ENCODE measurements at places on chromosomes 12 and 14. TPM values are rescaled to one million over a fixed set of nuclear protein-coding genes. Genes with fewer than 3 reads are reported as not detected.

- no peaks in the 10 kb centered on the region for H3K27me3 ChIP-seq
- no peak overlapping the region for H3K4me3 ChIP-seq
- no peak overlapping the region for H3K27ac ChIP-seq
- peaks cover 6% of the 10 kb centered on the region for H3K4me1 ChIP-seq
These were observed 8.7 kb downstream of the NT5DC3 start for GRCh38 chr12:103832048-103832997.

DNA sequence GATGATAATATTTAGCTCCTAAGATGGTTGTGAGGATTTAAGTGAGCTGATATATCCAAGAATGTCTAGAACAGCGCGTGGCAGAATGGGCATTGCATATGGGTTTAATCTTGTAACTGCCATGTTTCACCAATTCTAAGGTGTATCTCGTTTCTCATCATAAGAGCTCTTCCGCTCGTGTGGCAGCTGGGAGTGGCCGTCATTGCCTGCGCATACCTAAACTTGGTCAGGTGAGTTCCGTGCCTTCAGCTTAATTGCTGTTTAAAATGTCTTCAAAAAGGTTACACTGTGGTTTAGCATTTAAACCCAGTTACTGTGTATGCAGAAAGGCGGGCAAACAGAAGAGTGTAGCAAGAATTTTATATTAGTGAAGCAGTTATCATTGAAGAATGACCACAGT, 4.5 kb upstream of the AQP2 start:
- H3K4me1 ChIP-seq = no peaks in the 10 kb centered on the region
- peaks cover 14% of the 10 kb centered on the region for H3K27me3 ChIP-seq
- no peaks in the 10 kb centered on the region for H3K36me3 ChIP-seq

CABP1 gene
- polyA plus RNA-seq = 1.1 TPM

DNA sequence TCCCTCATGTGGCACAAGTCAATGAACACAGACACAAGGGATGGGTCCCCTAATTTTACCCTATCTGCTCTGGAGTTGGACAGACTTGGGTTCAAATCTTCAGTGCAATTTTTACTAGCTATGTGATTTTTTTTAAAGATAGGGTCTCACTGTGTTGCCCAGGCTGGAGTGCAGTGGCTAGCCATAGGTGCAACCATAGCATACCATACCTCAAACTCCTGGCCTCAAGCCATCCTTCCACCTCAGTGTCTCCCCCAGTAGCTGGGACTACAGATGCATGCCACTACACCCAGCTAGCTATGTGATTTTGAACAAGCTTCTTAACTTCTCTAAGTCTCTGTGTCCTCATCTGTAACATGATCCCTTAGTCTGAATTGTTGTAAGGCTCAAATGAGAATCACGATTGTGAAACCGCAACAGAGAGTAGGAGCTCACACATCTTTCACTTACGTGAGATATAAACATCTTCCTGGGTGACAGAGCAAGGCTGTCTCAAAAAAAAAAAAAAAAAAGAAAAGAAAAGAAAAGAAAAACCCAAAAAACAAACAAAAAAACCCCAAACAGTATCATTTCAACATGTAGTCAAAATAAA, 4.7 kb downstream of the CALCOCO1 start:
- peaks cover 35% of the 10 kb centered on the region for H3K36me3 ChIP-seq
- peaks cover 15% of the 10 kb centered on the region for H3K4me1 ChIP-seq
- peak; percentile 82 for DNase-seq
- H3K27me3 ChIP-seq = no peaks in the 10 kb centered on the region
- no peak overlapping the region for H3K27ac ChIP-seq
- H3K4me3 ChIP-seq = no peak overlapping the region

TAS2R42 gene
- polyA plus RNA-seq = not detected

GRCh38 chr14:23245282-23245681, 7.5 kb downstream of the RNF212B start:
- H3K36me3 ChIP-seq = no peaks in the 10 kb centered on the region
- H3K27me3 ChIP-seq = peaks cover 6% of the 10 kb centered on the region
- H3K27ac ChIP-seq = no peak overlapping the region
- no peak for DNase-seq
- H3K4me1 ChIP-seq = no peaks in the 10 kb centered on the region

DNA sequence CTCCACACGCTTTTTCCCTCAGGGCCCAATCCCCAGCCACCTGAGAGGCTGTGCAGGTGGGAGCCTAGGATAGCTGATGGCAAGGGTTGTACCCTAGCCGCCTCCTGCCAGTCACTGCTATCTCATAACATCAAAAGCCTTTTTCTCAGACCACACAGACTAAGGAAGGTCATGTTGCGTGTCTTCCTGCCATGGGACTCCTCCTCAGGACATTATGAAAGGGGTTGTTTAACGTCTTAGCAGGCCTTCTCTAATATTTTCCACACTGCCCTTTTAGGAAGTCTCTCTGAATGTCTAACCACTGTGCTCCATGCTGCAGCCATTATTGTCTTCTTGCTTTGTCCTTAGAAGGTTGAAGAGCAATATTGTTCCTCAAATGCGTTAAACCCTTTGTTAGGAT, 7.6 kb upstream of the SMUG1 start:
- DNase-seq = no peak
- H3K27me3 ChIP-seq = peaks cover 26% of the 10 kb centered on the region

CCDC197 gene
- polyA plus RNA-seq = not detected

GRCh38 chr12:51056242-51056641, 8.1 kb downstream of the LETMD1 start:
- peak; percentile 54 for DNase-seq
- H3K4me3 ChIP-seq = no peak overlapping the region
- H3K27ac ChIP-seq = no peak overlapping the region
- no peaks in the 10 kb centered on the region for H3K4me1 ChIP-seq
- H3K36me3 ChIP-seq = peaks cover 34% of the 10 kb centered on the region
- H3K27me3 ChIP-seq = no peaks in the 10 kb centered on the region

- peak overlapping the region; percentile 81 for H3K27ac ChIP-seq
- H3K4me1 ChIP-seq = no peaks in the 10 kb centered on the region
- H3K27me3 ChIP-seq = no peaks in the 10 kb centered on the region
- no peaks in the 10 kb centered on the region for H3K36me3 ChIP-seq
These were observed 1.7 kb upstream of the FLRT2 start for GRCh38 chr14:85528080-85528896.

GRCh38 chr14:49895480-49895879, 2.6 kb downstream of the ARF6 start:
- peaks cover 4% of the 10 kb centered on the region for H3K4me1 ChIP-seq
- H3K27ac ChIP-seq = no peak overlapping the region
- H3K4me3 ChIP-seq = peak overlapping the region; percentile 84
- no peaks in the 10 kb centered on the region for H3K27me3 ChIP-seq

INHBC gene
- 0.06 TPM for polyA plus RNA-seq

- no peak overlapping the region for H3K27ac ChIP-seq
- DNase-seq = peak; percentile 30
- H3K4me1 ChIP-seq = no peaks in the 10 kb centered on the region
- no peak overlapping the region for H3K4me3 ChIP-seq
- no peaks in the 10 kb centered on the region for H3K36me3 ChIP-seq
These were observed 17.1 kb downstream of the LUM start for GRCh38 chr12:91094032-91094662.

GRCh38 chr12:93059925-93060665, 131.0 kb upstream of the EEA1 start:
- H3K27me3 ChIP-seq = peaks cover 9% of the 10 kb centered on the region
- H3K4me3 ChIP-seq = no peak overlapping the region
- H3K36me3 ChIP-seq = no peaks in the 10 kb centered on the region
- no peaks in the 10 kb centered on the region for H3K4me1 ChIP-seq

Data from IMR-90 (cell line).